ENCODE measurements at places on chromosomes 16 and 17.

GRCh38 chr16:22380529-22380928 lies 6.1 kb upstream of the CDR2 start:
- H3K4me3 ChIP-seq: no peak overlapping the region
- H3K36me3 ChIP-seq: no peaks in the 10 kb centered on the region
- no peaks in the 10 kb centered on the region for H3K27me3 ChIP-seq
- no peak overlapping the region for H3K27ac ChIP-seq

DNA sequence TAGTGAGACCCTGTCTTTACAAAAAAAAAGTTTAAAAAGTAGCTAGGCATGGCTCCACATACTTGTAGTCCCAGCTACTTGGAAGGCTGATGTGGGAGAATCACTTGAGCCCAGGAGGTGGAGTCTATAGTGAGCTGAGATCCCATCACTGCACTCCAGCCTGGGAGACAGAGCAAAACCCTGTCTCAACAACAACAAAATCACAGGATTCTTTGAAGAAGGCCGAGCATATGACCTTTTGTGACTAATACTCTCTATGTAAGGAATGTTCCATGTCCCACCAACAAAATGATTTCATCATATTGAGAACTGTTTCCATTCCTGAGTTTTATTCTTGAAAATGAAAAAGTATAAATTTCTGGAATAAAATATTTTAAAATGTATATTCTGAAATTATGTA lies 58.9 kb upstream of the EFCAB3 start:
- no peak overlapping the region for H3K27ac ChIP-seq
- no peaks in the 10 kb centered on the region for H3K27me3 ChIP-seq
- no peak for DNase-seq
- no peak overlapping the region for H3K4me3 ChIP-seq

GRCh38 chr16:89482150-89482816 lies 8.1 kb downstream of the ANKRD11 start:
- H3K4me3 ChIP-seq: no peak overlapping the region
- H3K27ac ChIP-seq: no peak overlapping the region
- DNase-seq: no peak
- H3K36me3 ChIP-seq: no peaks in the 10 kb centered on the region

DNA sequence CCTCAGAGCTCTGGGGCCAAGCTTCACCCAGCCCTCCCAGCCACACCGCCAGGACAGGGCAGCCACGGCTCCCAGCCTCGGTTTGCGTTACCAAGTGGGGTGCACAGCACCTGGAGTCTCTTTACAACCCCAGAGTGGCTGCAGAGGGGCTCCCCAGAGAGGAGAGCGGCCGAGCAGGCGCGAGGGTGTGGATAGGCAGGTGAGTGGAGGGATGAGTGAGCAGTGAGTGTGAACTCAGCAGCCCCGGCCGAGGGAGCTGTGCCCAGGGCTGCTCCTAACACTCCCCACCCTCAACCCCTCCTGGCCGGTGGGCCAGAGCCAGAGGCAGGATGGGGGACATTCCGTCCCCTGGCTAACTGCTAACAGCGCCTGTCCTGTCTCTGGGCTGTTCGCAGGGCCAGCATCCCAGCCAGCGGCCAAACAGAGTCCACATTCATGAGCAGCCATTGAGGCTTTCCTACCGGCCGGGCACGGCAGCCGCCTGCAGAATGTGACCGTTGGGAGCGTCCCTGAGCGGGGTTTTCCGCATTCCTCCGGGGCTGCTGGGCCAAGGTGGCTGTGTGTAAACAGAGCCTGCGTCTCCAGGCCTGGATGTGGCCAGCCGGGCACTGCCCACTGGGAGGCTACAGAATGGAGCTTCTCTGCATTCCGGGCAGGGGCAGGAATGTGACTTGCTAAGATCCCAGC lies 5.3 kb downstream of the ZNF469 start:
- H3K4me3 ChIP-seq: no peak overlapping the region
- H3K27ac ChIP-seq: no peak overlapping the region
- no peaks in the 10 kb centered on the region for H3K36me3 ChIP-seq
- peaks cover 25% of the 10 kb centered on the region for H3K27me3 ChIP-seq
- no peak for DNase-seq
- H3K4me1 ChIP-seq: no peaks in the 10 kb centered on the region

DNA sequence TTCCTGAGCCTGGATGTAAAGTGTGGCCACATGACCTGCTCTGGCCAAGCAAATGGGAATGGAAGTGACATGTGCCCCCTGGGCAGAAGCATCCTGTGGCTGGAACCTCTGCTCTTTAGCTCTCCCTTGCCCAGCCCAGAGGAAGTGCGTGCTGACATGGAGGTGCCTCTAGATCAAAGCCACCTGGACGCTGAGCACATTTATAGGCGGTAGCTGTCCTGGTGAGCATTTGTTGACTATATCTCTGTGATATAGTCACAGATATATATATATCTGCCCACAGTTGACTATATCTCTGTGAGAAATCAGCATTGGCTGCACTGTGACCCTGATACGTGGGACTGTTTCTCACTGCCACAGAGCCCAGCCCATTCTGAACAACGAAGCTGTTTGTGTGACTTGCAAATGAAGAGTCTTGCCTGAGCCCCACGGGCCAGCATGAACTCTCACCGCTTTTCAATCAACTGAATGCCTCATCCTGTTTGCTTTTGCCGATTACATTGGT lies 118.8 kb downstream of the C16orf95 start:
- no peaks in the 10 kb centered on the region for H3K36me3 ChIP-seq
- H3K27me3 ChIP-seq: no peaks in the 10 kb centered on the region
- H3K4me1 ChIP-seq: no peaks in the 10 kb centered on the region
- no peak for DNase-seq

GRCh38 chr16:74298104-74298503 lies 1.5 kb downstream of the PSMD7 start:
- no peak overlapping the region for H3K4me3 ChIP-seq
- H3K4me1 ChIP-seq: peaks cover 13% of the 10 kb centered on the region
- no peak for DNase-seq
- H3K27ac ChIP-seq: peak overlapping the region; percentile 96
- no peaks in the 10 kb centered on the region for H3K27me3 ChIP-seq
- peaks cover 44% of the 10 kb centered on the region for H3K36me3 ChIP-seq

- H3K4me3 ChIP-seq: no peak overlapping the region
- H3K27ac ChIP-seq: peak overlapping the region; percentile 50
- no peak for DNase-seq
- no peaks in the 10 kb centered on the region for H3K36me3 ChIP-seq
Observed at GRCh38 chr17:50048146-50048720, 7.7 kb upstream of the ITGA3 start.

GRCh38 chr17:79479876-79480275 lies 131.0 kb downstream of the RBFOX3 start:
- no peaks in the 10 kb centered on the region for H3K36me3 ChIP-seq
- DNase-seq: no peak
- H3K27me3 ChIP-seq: peaks cover 44% of the 10 kb centered on the region
- H3K4me3 ChIP-seq: no peak overlapping the region
- no peak overlapping the region for H3K27ac ChIP-seq
- no peaks in the 10 kb centered on the region for H3K4me1 ChIP-seq

GRCh38 chr17:3448059-3448665 lies 14.5 kb upstream of the OR1E2 start:
- H3K4me1 ChIP-seq: peaks cover 5% of the 10 kb centered on the region
- H3K4me3 ChIP-seq: no peak overlapping the region
- DNase-seq: no peak
- no peaks in the 10 kb centered on the region for H3K27me3 ChIP-seq
- H3K36me3 ChIP-seq: no peaks in the 10 kb centered on the region
